ENCODE measurements at places on chromosomes 5 and 9.
A peak's percentile ranks its signal among the peaks of the same experiment; 100 is the strongest.

GRCh38 chr5:170731052-170731451 is 52.5 kb upstream of the GABRP start:
- no peak for DNase-seq

DNA sequence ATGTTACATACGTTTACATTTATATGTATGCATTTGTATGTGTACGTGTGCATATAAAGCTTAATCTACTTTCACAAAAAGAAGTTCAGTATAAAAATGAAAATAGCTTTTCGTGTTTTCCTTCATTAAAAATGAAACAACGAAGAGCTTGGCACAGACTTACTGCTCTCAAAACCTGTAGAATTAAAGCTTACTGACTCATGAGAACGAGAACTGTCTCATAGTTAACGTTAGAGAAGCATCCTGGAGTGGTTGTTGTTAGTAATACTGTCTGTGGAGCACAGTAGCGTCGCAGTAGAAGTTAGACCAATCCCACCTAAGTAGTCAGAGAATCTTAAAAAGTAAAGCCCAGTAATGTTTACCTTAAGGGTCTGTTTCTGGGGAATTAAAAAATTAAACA is 1.3 kb downstream of the MAT2B start:
- no peak for DNase-seq

DNA sequence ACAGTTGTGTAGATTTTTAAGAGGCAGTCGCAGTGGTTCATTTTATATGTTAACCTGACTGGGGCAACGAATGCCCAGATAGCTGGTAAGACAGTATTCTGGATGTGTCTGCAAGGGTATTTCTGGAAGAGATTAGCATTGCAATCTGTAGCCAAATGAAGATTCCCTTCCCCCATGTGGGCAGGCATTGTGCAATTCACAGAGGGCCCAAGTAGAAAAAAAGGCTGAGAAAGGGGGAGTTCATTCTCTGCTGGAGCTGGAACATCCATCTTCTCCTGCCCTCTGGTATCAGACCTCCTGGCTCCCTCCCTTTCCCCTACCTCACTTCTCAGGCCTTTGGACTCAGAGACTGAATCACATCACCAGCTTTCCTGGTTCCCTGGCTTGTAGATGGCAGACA is 70.6 kb downstream of the TENT4A start:
- DNase-seq: no peak

DNA sequence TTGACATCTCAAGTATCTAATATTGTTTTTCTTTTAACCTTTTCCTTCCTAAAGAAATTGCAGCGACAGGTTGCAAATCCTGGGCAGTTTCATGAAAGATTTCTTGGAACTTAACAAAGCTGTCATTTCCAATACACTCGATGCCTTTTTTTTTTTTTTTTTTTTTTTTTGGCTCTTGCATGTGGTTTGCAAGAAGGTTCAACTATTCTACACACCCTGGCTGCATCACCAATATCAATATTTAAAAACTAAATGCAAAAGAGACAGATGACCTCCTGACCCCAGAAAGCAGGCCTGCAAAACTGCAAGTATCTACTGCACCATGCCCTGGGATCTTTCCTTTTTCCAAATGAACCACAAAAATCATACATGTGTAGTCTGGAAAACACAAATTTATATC is 4.4 kb upstream of the NFIB start:
- DNase-seq: no peak

- no peak for DNase-seq
Measured at GRCh38 chr5:43338862-43339261, 25.6 kb upstream of the HMGCS1 start.

GRCh38 chr5:162248107-162248713 is 180.6 kb downstream of the GABRG2 start:
- DNase-seq: no peak

DNA sequence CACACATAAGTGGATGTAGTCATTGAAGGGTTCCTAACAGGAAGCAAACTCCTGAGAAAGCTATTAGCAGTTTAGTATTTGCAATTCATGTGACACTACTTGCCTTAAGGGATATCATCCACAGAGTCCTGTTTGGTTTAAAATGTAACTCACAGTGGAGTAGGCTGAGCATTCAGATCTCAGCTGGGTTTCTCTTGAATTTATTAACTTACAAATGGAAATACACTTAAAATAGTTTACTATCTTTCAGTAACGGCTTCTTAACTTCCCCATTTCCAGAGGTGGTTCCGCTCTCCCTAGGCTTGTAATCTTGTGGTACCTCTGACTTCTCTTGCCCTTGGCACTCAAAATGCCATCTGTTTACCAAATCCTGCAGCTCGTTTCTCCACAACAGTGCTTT is 660.7 kb upstream of the ADAMTS16 start:
- DNase-seq: no peak

DNA sequence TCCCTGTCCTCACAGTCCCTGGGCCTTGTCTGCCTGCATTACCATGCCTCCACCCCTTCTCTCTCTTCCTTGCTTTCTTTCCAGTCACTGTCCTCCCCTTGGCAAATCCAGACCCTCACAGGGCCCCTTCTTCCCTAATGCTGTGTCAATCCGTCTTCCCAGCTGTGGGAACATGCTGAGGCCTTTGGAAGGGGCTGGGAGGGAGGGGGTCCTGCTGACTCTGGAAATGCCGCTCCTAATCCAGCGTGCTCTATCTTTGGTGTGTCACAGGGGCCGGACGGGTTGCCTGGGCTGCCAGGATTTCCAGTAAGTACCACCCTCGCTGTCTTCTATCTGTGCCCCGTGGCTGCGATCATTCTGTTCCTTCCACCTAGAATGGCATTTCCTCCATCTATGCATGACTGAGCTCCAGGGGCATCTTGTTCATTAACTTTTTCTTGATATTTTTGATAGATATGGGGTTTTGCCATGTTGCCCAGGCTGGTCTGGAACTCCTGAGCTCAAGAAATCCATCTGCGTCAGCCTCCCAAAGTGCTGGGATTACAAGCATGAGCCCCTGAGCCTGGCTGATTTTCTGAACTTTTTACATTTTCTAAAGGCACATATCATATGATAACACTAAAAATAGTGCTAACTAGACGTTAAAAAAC is 64.5 kb upstream of the TGFBR1 start:
- no peak for DNase-seq

- DNase-seq: no peak
Measured at GRCh38 chr5:157327771-157328170, 61.8 kb downstream of the CYFIP2 start.

DNA sequence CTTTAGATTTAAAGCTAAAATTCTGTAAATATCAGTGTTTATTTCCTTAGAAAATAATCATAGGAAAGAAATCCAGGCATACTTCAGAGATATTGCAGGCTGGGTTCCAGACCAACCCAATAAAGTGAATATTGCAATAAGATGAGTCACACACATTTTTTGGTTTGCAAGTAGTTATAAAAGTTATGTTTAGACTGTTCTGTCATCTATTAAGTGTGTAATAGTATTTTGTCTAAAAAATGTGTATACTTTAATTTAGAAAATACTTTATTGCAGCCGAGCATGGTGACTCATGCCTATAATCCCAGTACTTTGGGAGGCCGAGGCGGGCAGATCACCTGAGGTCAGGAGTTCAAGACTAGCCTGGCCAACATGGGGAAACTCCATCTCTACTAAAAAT is 6.9 kb upstream of the RIC1 start:
- no peak for DNase-seq

- no peak for DNase-seq
Measured at GRCh38 chr5:126450346-126450745, 27.1 kb downstream of the GRAMD2B start.

DNA sequence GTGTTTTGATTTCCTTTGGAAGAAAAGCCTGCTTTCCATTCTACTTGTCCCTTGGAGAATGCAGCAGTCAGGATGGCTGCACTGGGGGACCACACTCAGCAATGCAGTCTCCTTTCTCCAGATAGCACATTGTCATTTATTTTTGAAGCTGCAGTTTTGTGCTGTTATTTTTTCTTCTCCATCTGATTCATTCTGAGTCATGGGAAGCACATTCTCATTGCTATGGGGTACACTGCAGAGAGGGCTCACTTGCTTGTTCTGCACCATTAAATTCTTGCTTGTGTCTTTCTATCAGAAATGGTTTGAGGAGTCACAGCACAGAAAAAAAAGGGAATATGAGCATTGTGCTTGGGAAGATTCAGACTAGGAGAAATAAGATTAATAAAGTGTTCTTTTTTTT is 39.7 kb upstream of the POC5 start:
- DNase-seq: no peak

- DNase-seq: no peak
Measured at GRCh38 chr9:97770808-97771372, 73.8 kb upstream of the XPA start.

- DNase-seq: no peak
Measured at GRCh38 chr9:13267743-13268142, 11.7 kb downstream of the MPDZ start.

DNA sequence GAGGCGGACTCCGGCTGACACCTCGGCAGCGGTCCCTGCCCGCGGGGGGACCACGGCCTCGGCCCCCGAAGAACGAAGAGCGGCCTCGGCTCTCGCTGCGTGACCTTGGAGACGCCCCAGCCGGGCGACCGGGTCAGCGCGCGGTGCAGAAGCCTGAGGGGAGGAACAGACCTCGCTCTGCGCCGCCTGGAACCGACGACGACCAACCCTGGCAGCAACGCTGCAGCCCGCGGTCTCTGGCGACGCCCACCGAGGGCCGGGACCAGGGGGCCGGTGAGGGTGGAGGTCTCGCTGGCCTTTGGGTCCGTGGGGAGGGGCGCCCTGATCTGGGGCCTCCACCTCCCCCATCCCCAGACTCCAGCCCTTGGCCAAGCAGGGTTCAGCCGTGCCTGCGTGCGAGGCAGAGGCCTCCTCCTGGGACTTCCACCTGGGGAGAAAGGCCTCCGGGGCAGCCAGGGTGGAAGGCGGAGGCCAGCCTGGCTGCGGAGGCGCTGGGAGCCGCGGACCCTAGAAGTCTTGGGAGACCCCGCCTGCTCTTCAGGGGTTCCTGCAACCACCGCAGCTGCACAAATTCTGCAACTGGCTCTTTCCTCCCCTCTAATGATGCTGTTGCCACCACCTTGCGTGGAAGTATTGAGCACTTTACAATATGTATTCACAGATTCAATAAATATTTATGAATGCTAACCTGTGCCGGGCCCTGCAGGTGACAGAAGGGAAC is 44.3 kb upstream of the SLC12A7 start:
- no peak for DNase-seq

DNA sequence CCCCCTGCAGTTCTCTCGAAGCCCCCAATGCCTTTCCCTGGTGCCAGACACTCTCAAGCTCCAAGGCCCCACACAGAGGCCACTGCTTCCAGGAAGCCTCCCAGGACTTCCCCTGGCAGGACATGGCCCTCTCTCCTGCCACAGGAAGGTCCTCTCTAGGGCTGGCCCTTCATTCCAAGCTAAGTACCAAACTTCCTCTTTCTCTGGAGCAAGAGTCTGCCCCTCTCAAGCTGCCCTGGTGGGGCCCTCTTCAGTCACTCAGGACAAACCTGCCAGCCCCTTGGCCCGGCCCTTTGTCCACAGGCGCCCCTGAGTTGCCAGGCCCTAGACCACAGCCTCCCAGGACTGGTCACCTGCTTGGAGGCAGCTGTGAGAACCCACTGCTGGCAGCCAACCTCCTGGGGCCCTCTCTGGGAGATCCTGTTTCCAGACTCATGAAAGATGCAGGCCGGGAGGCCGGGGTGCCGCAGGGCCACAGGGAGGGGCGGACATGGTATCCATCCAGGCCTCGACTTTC is 6.6 kb downstream of the NINJ1 start:
- DNase-seq: no peak

GRCh38 chr9:16386827-16387077 is 483.7 kb downstream of the BNC2 start:
- no peak for DNase-seq

- no peak for DNase-seq
Measured at GRCh38 chr5:167652690-167653089, 638.8 kb upstream of the WWC1 start.

- DNase-seq: no peak
Measured at GRCh38 chr5:36894954-36895353, 18.4 kb downstream of the NIPBL start.

GRCh38 chr9:113503613-113504211 is 40.2 kb downstream of the RGS3 start:
- no peak for DNase-seq

DNA sequence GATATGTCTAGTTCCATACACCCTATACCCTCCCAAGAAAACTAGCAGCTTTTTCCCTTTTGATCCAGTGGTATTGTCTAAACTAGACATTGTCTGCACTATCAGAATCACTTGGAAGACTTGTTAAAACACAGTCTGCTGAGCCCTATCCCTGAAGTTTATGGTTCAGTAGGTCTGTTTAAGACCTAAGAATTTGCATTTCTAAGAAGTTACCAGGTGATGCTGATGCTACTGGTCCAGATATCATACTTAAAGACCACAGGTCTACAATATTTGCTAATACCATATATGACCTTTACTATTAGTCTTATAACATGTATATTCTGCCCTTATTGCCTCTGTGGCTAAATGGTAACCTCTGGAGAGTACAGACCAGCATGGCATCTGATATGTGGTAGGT is 23.3 kb downstream of the SKIC3 start:
- no peak for DNase-seq

DNA sequence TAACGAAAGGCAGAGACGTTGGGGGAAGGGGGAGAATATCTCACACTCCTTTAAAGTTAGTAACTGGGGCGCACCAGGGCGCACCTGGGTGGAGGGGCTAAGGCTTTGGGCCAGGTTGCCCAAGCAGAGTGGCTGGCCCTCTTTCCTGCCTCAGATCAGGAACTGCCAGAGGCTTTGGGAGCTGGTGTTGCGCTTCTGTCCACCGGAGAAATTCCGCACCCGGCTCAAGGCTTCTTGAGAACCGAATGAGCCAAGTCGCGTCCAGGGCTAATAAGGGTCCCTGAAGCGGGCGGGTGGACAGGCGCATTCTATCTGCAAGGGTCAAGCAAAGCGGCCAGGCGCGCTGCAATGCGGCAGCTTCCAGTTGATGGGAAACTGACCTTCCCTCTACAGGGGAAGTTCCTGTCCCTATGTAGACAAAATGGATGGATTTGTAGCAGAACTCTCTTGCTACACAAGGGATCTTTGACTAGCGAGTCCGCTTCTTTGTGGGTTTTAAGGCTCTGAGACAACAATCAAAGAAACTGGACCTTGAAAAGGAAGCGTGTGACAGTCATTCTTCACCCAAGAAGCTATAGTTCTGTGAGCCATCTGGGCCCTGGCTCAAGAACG is 5.5 kb downstream of the PAX5 start:
- no peak for DNase-seq

- DNase-seq: peak; percentile 4
Measured at GRCh38 chr5:107257885-107258520, 412.7 kb downstream of the EFNA5 start.

DNA sequence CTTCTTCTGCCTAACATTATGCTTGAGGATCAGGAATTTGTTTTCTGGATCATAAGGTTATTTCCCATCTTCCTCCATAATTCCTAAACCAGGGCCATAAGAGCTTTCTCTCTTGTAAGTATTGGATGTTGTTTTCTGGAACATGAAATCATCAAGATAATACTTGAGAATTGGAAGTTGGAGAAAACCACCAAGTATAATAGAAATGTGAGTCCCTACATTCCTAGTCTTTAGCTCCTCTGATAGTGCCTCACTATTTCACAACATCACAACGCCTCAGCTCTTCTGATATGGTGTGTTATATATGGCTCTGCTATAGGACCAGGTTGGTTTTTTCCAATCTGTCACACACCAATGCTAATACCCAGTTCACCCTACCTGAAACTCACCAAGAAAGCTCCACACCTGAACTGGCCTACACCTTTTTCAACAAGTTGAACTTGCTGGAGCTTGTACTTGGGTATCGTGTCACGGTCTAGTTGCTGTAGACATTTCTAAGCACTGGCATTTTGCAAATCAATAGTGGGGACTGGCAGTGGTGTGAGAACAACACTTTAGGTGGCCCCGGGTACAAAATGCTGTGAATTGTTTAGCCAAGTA is 141.1 kb downstream of the ACTBL2 start:
- DNase-seq: no peak

Data from T-helper 2 cell treated with Interferon-gamma antibody and Interleukin-4, amounts not matched to agents 5 μg/mL and 100 μg/mL, for 36 hours (primary cell).